ENCODE measurements at places on chromosomes 2 and 18. TPM values are rescaled to one million over a fixed set of nuclear protein-coding genes. Genes with fewer than 3 reads are reported as not detected.

- no peak for DNase-seq
Measured at GRCh38 chr2:69170661-69171060, 157.7 kb downstream of the ANTXR1 start.

DNA sequence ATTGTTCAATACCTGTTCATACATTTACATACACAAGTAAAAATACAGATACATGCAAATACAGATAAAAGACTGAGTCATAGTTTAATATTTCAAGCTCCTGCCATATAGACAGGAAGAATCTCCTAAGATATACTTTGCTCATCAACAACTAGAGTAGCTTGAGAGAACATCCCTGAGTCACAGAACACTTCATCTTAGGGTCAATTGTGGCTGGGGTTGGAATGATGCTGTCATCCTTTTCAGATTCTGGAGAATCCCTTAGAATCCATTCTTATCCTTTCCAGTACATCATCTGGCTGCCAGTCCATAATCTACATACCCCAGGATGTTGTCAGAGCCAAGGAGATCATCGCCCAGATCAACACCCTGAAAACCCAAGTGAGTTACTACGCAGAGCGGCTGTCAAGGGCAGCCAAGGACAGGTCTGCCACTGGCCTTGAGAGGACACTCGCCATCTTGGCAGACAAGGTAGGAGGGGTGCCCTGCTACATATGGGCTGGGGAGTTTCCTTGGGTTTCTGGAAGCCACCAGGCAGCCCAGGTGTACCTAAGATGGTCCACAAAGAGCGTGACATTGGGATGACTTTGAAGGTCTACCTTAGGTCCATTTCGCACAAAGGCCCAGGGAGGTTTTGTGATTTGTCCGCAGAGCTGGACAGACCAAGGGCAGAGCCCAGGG, 55.7 kb downstream of the COA5 start:
- no peak for DNase-seq

GRCh38 chr18:416930-417329, 83.6 kb downstream of the COLEC12 start:
- DNase-seq, result no peak

DNA sequence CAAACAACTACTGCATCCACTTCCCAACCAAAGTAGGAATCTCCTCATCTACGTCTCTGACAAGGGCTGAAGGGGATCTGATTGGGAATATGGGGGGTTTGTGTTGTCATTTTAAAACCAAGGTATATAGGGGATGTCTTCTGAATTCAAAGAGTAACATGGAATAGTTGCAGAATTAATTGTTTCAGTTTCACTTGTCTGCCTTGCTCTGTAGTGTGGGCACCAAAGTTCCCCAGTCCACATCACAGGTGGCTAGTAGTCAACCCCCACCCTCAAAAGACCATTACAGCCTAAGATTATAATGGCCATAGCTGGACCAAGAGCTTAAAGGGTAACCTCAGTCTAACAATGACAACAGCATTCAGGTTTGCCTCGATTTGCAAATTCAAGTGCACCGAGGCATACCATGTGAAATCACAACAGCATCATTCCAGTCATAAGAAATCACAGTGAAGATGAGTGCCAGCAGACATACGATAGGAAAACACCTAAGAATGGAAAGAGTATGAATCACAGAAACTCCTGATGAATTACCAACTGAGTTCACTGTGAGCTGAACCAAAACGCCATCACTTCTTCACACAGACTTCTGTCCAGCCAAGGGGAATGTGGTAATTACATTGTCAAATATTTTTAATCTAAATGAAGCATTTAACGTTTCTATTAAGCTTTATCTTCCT, 52.4 kb downstream of the MYO5B start:
- no peak for DNase-seq

DNA sequence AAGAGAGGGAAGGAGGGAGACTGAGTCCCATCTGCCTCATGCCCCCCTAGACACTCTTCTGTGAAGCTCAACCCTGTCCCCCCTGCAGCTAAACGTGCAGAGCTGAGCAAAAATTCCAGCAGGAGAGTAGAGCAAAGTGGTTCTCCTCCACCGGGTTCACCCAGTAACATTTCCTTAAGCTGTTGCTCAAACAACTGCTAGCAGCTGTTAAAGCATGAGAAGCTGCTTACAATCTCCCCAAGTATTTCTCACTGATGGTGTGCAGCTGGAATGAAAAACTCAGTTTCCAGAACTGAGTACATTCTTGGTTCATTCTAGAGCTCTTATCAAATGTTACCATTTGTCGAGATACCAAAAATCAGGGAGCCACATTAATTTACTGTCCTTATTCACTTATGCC, 92.3 kb downstream of the STK39 start:
- DNase-seq, result no peak

DNA sequence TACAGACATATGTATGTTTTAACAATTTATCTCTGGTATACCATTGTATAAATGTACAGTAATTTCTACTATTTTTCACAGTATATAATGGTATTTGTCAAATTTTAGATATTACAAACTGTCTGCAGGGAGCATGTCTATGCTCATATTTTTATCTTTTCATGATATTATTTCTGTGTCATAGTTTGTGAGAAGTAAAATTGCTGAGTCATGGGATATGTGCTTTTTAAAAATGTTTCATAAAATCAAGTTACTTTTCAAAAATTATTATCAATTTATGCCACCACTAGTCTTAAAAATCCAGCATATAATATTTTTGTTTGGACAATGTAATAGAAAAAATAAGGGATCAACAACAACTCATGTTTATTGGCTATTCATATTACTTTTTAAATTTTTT, 9.1 kb upstream of the ZNF804A start:
- no peak for DNase-seq

DNA sequence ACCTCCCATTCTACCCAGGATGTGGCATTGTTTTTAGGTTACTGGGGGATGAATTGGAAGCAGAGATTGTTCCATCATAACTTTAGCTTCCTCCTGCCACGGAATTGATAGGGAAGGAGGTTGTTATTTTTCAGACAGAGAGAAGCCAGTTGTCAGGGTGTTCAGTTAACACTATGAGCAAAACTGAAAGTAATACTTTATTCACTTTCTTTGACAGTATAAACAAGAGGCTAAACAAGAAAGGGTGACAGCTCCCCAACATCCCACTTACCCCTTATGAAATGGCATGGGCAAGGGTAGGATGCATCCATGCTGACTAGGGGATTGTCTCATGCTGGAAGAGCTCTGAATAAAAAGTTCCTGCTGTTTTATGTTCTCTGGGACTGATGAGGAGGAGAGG, 36.4 kb upstream of the GAREM1 start:
- DNase-seq, result no peak

GRCh38 chr2:215937190-215937589, 76.2 kb downstream of the MREG start:
- no peak for DNase-seq

GRCh38 chr2:197711578-197711977, 6.4 kb downstream of the MARS2 start:
- DNase-seq, result no peak

DNA sequence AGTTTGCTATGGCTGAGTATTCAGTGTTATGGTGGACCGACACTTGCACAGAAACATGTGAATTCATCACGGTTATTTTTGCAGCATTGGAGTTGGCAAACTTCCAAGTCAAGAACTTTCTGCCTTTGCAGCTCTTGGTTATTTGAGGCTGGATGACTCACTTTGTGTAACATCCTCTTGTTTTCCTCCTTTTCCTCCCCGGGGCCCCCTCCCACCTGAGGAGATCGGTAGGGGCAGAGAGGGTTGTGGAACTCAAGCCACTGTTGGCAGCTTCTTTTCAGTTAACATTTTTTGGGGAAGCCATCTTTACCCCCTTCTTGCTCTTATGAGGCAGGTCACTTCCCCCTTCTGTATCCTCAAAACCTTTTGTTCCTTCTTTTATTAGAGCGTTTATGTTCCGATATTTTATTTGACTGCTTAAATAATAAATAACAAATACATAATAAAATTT, 48.6 kb downstream of the DDX1 start:
- DNase-seq, result no peak

- DNase-seq, result no peak
Measured at GRCh38 chr2:226660526-226660925, 139.1 kb downstream of the IRS1 start.

DNA sequence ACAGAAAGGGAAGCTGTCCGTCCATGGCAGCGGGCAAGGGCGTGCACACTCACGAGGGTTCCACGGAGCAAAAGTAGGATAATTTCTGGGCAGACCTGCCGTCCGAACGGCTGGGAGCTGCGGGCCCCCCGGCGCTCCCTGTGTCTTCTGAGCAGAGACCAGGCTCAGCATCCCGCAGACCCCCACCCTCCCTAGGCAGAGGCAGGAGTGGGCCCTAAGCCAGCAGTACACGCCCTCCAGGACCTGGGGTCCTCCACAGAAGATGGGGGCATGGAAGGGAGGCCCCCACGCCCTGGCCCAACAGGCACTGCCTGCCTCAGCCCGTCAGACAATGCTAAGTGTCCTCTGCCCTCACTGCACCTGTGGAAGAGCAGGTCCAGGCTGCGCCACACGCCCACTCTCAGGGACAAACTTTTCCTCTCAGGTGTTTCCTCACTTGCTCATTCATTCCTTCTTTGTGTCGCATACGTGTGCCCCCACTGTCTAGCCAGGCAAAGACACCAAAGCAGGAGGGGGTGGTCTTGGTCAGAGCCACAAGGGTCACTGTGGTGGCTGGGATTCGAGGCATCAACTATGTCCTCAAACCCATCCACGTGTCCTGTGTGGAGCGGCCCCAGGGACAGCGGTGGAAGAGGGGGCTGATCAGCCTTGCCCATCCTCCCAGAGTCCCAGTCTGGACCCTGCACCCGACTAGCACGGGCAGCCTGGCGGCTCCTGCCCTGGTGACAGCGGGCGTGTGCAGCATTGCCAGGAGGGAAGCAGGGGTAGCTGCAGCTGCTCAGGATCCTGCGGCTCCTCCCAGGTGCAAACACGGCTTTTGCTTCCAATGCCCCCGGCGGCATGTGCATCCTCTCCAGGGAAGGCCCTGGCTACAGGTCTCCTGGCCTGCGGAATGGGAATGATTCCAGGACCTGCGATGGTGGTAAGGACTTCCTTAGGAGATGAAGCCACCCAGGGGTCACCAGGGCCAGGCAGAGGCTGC, 2.4 kb upstream of the GPC1 start:
- peak; percentile 4 for DNase-seq

DNA sequence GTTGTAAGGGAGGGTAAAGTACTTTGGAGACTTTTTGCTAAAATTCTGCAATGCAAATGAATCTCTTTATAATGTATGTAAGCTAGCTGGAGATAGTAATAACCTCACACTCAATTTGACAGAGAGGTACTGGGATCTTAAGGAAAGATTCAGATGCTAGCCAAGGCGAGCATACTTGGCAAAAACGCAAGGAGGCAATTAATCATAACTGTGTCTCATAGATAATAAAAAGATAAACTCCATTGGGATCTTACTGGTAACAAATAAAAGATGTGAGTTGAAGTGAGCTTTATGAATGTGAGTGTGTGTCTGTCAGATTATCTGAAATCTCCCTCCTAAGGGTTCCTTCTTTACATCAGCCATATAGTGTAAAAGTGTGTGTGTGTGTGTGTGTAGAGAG, 533.0 kb downstream of the TMX3 start:
- DNase-seq, result no peak

- DNase-seq, result no peak
Measured at GRCh38 chr2:190655113-190655512, 6.2 kb downstream of the NAB1 start.

DNA sequence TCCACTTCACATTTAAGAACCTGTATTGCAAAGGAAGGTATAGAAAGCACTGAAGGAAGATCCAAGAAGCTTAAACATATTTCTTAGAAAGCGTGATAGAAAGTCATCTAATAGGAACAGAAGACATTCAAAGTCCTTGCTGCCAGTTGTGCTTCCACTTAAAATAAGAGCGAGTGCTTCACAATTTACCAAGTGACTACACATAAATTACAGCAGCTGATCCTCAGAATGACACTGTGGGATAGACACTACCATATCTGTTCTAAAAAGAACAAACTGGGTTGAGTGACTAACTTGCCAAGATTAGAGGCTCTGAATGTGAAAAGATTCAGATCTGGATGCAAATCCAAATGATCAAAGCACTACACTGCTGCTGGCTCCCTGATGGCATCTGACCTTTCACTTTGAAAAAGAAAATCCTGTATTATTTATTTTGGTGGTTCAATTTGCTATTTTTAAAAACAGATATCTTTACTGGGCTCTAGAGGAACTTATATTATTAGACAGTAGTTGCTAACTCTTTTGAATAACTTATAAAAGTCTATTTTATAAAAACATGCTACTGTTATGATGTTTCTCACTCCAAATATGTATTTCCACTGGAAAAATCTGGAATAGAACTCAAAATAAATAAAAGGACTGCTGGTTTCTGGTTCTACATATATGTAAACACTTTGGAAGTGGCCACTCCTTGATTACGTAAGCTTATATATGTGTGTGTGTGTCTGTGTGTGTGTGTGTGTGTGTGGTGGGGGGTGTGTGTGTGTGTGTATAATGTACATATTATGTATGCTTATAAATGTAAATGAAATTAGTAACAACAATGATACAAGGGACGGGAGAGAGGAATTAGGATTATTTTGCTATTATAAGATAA, 57.4 kb downstream of the KIDINS220 start:
- DNase-seq, result no peak

DNA sequence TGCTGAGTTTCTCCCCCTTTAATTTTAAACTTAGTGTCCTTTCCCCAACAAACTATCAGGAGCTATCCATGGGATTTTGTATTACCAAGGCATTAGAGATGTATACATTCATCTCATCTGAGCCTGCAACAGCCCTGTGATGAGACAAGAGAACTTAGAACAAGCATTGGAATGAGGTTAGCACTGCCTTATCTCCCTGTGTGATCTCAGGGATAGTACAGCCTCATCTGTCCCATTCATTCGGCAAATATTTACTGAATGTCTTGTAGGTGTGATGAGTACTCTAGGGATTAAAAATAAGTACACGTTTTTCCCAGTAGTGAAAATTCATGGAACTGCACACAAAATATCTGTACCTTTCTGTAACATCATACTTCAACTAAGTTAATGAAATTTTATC, 45.6 kb downstream of the PAIP2B start:
- DNase-seq, result no peak

Gene ZNG1B
- 50.1 TPM for total RNA-seq

Gene GALNT3
- 1.9 TPM for total RNA-seq

Gene SLC38A11
- not detected for total RNA-seq

Gene SANBR
- total RNA-seq, result 0.76 TPM

Gene CCL20
- 23.1 TPM for total RNA-seq

Gene SERPINB7
- total RNA-seq, result not detected

Gene CDK15
- not detected for total RNA-seq

Measured in activated T-cell treated with anti-CD3 and anti-CD28 coated beads, Interleukin-2, amount 50 U/mL, for 4 hours (primary cell).